Vagina (tissue), 2 donors: ENCODE measurements at places on chromosomes 1 and 21.

- peak; percentile 89 for DNase-seq
Observed at GRCh38 chr21:9758888-9759287, 762.5 kb upstream of the TPTE start.

GRCh38 chr1:208934933-208935332 is 648.6 kb upstream of the CAMK1G start:
- no peak for DNase-seq

DNA sequence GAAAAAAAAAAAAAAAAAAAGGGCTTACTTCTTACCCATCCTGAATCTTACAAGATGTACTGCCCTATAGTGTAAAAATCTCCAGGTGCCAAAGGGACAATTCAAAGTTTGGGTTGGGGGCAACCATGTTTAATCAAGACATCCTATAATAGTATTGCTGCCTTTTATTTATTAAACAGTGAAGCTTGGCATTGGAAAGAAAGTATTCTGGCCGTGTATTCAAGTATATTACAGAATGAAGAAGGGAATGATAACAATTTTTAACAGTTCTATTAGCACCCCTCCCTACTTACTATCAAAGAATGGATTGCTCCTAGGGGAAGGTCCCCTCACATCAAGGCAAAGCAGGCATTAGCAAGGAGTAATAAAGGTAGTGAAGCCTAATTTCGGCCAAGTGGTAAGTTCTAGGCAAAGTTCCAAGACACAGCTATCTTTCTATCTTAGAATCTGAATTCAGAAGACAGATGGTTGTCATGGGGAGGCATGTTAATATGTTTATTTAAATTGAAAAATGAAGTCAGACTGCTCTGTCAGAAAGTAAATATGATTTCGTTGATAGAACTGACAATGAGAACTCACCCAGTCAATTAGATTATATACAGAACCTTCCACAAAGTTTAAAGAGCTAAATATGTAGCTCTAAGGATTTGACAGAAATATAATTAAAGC is 24.6 kb downstream of the ST7L start:
- no peak for DNase-seq

GRCh38 chr1:188402986-188403385 is 1574.2 kb downstream of the PLA2G4A start:
- DNase-seq: no peak

- no peak for DNase-seq
Observed at GRCh38 chr1:199020051-199020450, 381.2 kb downstream of the PTPRC start.

GRCh38 chr1:53860967-53861411 is 22.9 kb upstream of the NDC1 start:
- DNase-seq: no peak

DNA sequence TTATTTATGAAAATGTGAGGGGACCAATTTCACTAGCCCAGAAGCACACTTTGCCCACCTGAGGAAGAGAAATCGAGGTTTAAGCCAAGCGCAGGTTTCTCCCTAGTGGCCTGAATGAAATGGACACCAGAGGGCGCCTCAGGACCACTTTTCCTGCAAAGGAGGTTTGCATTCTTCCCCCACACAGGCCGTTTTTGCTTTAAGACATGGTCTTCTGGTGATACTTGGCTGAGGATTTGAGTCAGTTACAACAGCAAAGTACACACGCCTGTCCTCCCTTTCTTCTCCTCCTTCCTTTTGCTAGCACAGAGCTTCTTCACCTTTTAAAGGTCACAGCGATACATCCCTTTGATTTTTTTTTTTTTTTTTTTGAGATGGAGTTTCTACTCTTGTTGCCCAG is 5.4 kb downstream of the PLA2G2E start:
- DNase-seq: no peak

DNA sequence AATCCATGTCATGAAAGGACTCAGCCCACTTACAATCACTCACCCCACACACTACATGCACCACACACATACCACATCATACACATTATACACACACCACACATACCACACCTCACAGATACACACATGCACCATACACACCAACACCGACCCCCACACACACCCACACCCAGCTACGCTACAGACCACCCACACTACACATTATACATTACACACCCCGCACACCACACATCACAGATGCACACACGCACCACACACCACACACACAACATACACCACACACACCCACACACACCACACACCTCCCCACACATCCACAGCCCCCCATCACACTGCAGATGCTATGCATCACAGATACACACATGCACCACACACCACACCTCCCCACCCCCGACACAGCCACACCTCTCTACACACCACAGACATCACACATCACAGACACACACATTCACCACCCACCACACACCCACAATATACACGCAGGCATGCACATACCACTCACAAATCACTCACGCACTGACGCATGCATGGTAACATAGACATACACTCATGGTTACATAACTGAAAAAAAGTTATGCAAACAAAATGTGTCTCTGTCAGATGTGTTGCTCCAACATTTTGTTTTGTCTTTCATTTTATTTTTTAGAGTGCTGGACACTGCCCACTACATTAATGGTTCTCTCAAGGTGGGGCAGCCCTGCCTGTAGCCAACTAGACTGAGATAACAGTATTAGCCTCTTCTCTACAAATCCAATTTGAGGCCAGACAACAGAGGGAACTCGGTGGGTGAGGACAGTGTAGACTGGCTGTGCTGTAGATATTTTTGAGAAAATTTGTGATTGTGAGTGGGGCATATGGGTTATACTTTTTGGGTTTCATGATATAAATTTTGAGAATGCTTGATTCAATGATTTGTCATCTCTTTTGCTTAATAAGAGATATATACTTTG is 15.2 kb upstream of the PGBD2 start:
- DNase-seq: no peak

DNA sequence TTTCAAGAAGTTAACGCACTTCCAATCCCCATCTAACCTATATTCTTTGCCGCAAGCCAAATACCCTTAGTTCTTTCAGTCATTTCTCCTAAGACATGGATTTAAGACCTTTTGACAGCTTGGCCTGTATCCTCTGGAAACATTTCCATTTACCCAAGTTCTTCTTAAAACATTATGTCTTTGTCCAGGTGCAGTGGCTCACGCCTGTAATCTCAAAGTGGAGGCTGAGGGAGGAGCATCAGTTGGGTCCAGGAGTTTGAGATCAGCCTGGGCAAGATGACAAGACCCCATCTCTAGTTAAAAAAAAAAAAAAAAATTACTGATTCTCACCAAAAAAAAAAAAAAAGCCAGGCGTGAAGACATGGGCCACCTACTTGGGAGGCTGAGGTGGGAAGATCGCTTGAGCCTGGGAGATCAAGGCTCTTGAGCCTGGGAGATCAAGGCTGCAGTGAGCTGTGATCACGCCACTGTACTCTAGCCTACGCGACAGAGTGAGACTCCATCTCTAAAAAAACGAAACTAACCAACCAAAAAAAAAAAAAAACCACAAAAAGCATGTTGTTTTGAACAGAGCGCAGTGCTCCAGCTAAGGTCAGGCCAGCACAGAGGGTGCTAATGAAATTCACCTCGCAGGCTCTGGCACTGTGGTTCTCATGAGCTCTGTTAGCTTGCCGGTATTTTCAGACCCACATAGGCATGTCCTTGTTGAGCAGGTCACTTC is 36.0 kb downstream of the NUAK2 start:
- DNase-seq: no peak

GRCh38 chr1:22494144-22494543 is 42.5 kb downstream of the ZBTB40 start:
- DNase-seq: no peak

GRCh38 chr1:4657244-4657789 is 2.9 kb downstream of the AJAP1 start:
- DNase-seq: no peak

DNA sequence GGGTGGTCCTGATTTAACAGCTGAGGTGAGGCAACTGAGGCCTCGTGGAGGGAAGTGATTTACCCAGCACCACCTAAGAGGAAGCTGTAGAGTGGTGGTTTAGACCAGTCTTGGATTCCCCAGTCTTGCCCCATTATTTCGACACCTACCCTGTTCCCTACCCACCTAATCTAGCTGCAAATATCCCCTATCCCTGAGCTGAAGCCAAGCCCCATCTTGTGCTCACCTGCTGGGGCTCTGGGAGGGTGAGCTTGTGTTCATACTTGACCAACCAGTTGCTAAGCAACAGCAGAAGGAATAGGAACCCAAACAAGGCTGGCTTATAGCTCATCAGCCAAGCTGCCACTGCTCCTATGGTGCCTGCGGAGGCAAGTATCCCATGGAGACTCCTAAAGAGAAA is 2.0 kb downstream of the TEX46 start:
- no peak for DNase-seq

DNA sequence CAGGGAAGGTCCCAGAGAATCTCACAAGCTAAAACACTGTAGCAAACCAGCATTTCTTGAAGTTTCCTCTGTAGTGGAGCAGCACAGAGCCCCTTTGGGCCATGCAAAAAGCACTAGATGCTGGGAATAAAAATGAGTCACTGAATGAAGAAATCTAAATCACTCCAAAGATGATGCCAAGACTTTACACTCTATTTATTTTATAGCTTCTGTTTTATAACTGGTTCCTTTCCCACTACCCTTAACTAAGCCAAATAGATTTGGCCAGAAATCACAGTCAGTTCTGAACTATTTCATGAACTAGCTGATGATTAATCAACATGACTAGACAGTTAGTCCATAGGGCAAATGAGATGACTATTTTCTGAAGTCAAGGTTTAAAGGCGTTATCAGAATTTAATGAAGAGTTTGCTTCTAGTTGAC is 89.5 kb downstream of the SCMH1 start:
- DNase-seq: no peak

DNA sequence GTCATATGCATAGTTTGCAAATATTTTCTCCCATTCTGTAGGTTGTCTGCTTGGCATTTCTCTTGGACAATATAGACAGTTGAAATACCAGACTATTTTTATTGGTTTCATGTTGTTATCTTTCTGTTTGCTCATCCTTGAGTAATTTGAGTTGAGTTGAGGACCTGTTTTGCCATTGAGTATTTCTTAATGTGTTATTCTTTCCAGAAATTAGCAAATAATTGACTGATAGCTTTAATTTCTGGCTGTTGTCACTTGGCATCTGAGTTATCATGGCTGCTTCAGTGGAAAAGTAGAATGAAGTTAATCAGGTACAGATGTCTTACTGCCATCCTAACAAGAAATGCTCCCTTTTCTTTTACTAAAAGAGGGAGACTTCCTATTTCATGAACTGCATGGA is 264.8 kb upstream of the DUSP10 start:
- DNase-seq: no peak

GRCh38 chr21:38645282-38645681 is 147.0 kb upstream of the ERG start:
- no peak for DNase-seq

DNA sequence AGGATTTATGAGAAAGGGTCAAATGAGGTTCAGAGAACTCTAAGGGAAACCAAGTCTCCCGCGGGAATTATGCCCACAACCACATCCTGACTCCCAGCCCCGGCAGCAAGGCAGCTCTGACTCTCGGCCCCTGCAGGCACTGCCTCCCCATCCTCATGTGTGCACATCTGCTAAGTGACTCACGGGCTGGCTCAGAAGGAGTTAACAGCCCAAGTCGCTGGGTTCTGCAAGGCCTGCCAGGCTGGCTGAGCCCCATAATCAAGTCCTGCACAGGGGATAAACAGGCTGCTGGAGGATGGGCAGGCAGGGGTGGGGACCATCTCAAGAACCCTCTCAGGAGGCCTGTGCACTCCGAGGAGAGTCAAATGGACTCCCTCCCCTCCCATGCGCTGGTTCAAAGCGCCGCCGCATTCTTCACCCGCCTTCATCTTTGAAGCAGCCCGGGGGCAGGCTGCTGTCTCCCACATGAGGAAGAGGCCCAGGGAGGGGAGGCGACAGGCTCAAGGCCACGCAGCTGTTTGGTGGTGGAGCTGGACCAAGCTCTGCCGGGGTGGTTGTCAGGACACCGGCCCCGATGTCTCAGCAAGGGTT is 344.3 kb downstream of the MATN1 start:
- no peak for DNase-seq

DNA sequence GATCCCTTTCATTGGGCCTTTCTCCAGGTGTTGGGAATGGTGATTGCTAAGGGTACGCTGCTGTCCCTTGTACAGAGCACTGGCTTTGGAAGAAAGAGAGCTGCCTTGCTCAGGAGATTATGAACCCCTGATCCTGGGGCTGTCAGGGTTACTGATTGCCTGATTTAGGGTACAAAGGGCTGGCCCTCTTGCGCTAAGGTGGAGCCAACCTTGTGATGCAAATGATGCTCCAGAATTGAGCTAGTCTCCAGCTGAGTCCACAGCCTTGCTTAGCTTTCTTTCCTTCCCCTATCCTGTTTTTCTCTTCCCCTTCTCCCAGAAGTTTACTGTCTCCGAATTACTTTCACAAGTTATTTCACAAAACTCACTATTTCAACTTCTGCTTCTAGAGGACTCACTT is 334.7 kb downstream of the AMY1C start:
- no peak for DNase-seq

GRCh38 chr1:38026592-38027200 is 14.2 kb downstream of the UTP11 start:
- DNase-seq: no peak

GRCh38 chr1:90305577-90305976 is 310.7 kb downstream of the ZNF326 start:
- no peak for DNase-seq

DNA sequence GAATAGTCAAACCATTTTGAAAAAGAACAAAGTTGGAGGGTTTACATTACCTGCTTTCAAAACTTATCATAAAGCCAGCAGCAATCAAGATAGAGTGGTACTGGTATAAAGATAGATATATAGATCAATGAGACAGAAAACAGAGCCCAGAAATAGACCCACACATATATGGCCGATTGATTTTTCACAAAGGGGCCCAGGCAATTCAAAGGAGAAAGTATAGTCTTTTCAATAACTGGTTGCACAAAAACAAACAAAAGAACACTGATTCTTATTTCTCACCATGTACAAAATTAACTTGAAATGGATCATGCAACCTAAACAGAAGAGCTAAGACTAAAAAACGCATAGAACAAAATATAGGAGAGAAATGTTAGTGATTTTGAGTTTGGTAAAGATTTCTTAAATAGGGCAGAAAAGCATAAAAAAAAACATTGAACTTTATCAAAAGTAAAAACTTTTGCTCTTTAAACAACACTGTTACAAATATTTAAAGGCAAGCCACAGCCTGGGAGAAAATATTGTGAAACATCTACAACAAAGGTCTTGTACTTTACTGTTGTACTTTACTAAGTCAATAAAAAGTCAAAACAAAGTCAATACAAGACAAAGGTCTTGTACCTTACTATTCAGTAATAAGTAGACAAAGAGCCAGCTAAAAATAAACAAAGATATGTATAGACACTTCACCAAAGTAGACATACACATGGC is 50.2 kb downstream of the ST3GAL3 start:
- DNase-seq: no peak

DNA sequence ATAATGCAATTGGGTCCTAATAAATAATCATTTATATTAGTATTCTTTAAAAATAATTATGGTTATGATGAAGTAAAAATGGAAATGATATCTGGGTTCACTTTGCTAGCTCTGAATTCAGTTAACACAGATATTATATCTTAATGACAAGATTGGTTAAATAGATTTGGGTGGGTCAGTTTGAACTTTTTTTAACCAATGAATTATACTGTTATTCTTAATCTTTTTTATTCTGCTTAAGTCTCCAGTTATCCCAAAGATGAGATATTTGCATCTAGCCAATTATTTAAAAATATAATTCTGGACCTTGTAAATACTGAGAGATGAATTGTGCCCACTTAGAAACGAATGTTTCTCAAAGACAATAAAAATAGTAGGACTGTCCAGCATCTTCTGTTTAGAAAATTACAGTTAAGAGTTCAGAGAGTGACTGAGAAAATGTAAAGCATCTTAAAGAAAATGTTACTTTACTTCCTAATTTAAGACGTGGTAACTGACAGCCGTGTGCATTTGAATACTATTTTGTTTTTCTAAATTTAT is 345.2 kb downstream of the USP25 start:
- no peak for DNase-seq
